ENCODE measurements at places on chromosomes 3 and 15.

- DNase-seq, result no peak
These were observed 608.1 kb upstream of the UBE2E2 start for GRCh38 chr3:22594990-22595389.

- no peak for DNase-seq
These were observed 105.9 kb downstream of the ROBO1 start for GRCh38 chr3:79661896-79662295.

DNA sequence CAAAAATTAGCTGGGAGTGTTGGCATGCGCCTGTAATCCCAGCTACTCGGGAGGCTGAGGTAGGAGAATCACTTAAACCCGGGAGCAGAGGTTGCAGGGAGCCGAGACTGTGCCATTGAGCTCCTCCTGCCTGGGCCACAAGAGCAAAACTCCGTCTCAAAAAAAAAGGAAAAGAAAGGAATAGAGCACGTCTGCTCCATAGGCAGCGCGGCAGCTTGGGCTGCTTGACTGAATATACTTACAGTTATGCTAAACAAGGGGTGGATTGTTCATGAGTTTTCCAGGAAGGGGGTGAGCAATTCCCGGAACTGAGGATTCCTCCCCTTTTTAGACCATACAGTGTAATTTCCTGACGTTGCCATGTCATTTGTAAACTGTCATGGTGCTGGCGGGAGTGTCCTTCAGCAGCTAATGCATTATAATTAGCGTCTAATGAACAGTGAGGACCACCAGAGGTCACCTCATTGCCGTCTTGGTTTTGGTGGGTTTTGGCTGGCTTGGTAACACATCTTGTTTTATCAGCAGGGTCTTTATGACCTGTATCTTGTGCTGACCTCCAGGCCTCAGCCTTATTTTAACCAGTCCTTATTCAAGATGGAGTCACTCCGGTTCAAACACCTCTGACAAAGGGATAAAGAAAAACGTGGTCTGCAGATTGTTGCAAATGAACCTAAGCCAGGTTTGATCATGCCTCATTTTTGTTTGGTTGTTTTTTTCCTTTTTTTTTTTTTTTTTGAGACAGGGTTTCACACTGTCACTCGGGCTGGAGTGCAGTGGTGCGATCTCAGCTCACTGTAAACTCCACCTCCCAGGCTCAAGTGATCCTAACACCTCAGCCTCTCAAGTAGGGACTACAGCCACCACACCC lies 24.9 kb upstream of the SENP5 start:
- DNase-seq, result no peak

- no peak for DNase-seq
These were observed 6.9 kb downstream of the AADACL2 start for GRCh38 chr3:151740581-151740980.

GRCh38 chr3:136070953-136071949 lies 105.7 kb downstream of the PPP2R3A start:
- no peak for DNase-seq

DNA sequence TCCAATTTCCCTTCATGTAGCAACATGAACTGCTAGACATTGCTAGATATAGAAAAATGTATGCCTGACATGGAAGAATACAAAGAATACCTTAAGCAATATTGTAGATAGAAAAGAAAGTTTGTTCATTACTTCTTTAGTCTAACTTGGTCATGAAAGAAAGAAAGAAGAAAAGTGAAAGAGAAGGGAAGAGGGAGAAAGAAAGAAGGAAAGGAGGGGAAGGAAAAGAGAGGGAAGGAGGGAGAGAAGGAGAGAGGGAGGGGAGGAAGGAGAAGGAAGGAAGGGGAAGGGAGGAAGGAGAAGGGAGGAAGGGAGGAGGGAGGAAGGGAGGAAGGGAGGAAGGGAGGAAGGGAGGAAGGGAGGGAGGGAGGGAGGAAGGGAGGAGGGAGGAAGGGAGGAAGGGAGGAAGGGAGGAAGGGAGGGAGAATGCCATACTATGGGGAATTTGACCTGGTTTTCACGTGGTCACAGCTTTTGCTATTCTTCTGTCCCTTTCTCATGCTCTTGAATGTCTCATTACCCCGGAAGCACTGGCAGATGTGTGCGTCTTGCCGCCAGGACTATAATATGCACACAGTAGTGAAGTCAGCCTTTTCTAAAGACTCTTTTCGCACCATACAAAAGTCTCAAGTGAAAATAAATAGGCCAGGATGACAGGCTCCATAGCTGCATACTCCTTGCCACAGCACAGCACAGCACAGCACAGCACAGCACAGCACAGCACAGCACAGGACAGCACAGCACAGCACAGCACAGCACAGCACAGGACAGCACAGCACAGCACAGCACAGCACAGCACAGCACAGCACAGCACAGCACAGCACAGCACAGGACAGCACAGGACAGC lies 78.2 kb downstream of the CHAC1 start:
- no peak for DNase-seq
